ENCODE measurements at places on chromosomes 3 and 15.

GRCh38 chr3:50583897-50584296 lies 14.6 kb downstream of the HEMK1 start:
- DNase-seq = no peak

- no peak for DNase-seq
Observed at GRCh38 chr3:136802481-136802996, 16.4 kb upstream of the SLC35G2 start.

GRCh38 chr3:47909607-47910006 lies 106.6 kb downstream of the MAP4 start:
- no peak for DNase-seq

- DNase-seq = no peak
Observed at GRCh38 chr3:18648159-18648558, 223.0 kb upstream of the SATB1 start.

GRCh38 chr3:168080499-168081170 lies 15.1 kb downstream of the GOLIM4 start:
- DNase-seq = no peak

DNA sequence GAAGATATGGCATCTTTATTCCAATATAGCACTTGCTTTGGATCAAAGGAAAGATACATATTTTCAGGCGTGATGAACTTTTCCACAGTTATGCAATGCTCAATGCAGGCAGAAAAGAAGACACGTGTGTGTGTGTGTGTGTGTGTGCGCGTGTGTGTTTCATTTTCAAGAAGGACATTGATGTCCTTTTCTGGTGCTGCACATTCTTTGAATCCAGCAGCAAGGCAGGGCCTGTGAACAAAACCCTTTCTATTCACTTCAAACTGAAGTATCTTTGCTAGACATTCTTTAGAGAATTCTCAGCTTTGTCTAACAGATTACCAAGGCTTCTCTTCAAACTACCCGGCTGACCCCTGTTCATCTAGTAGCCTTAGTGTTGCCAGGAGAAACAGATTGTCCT lies 124.6 kb downstream of the CD47 start:
- no peak for DNase-seq

DNA sequence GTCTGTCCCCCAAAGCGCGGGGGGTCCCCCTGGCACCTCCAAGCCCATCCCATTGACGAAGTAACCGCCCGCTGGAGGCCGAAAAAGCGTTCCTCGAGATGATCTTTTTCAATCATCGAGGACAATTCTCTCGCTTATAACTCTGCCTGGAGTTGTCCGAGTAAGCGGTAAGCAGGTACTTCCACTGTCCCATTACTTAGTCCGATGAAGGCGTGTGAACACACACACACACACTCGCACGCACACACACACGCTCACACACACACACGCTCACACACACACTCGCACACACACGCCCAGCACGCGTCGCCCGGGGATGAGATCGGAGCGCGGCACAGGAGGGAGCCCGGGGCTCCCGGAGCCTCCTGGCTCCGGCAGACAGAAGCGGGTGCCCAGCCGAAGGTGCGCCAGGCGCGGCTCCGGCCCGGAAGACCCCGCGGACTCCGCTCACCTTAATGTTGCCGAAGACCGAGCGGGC lies 430 bp downstream of the SLCO2A1 start:
- no peak for DNase-seq

- DNase-seq = no peak
Observed at GRCh38 chr15:26212109-26212508, 349.0 kb upstream of the ATP10A start.

DNA sequence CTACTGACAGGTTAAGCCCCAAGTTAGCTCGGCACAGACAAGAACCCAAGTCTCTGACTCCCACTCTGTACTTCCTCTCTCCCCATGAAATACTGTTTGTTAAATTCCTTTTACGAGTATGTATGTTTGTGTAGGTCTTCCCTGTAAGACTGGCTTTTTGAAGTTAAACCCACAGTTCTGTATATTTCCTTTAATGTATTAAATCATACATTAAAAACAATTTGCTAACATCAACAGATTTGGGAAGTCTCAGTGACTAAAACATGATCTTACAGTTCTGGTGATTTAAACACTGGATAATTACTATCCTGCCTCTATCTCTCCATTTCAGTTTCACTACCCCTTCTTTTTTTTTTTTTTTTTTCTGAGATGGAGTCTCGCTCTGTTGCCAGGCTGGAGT lies 4.4 kb downstream of the CMTM6 start:
- no peak for DNase-seq

- no peak for DNase-seq
Observed at GRCh38 chr3:94453864-94454263, 391.0 kb downstream of the NSUN3 start.

- DNase-seq = peak; percentile 73
Observed at GRCh38 chr3:128845778-128846485, 33.5 kb upstream of the ACAD9 start.

DNA sequence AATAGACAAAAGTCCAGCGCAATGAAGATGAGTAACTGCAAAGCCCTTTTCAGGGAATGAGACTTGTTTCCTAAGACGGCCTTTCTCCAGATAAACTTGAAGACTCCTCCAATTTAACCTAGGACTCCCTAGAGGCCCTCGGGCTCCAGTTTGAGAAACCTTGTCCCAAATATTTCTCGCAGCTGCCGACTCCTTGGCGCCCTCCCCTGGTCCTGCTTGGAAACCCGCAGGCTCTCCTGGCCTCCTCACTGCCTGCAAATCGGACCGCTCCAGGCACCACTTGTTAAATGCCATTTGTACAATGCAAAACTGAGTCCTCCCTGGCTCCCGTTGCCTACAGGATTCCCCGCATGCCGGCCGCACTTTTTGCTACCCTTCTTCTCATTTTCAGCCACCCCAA lies 36.8 kb downstream of the MUC4 start:
- no peak for DNase-seq

DNA sequence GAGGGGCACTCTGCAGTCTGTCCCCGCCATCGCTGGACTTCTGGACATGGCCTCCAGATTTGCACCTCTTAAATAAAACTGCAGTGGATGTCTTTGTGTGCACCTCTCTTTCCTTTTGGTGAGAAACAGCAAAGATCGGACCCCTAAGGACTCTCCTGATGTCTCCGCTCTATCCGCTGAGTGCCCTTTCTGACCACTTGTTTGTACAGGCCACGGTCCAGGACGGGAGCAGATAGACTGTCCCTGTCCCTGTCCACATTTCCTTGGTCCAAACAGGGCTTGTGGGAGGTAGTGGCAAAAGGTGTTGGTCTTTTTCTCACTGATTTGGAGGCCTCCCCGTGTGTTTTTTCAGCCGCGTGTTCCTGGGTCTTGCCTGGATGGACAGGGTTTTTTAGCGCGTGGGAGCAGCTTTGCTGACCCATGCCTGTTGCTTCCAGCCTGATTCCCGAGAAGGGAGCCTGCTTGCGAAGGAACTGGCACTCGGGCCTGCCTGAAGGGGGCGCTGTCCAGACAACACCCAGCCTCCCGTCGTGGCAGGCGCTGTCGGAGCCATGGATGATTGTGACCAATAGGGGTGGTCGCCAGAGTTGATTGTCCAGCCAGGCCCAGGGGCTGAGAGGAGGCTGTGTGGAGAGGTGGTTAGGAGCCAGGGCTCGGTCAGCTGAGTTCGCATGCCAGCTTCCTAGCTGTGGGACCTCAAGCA lies 13.2 kb upstream of the STAB1 start:
- DNase-seq = no peak

DNA sequence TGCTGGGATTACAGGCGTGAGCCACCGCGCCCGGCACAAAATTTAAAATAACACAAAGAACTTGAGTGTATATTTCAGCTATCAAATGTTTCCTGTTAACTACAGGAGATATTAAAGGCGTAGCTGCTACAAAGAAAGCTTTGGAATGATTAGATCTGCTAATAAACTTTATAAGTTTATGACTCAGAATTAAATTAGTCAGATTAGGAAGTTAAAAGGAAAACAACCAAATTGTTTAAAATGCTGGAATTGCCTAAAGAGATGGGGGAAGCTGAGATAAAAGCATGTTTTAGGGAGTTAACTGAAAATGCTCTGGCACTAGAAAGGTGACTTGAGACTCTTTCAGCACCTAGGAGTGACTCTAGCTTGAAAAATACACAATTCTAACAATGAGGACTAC lies 58.9 kb downstream of the COL8A1 start:
- no peak for DNase-seq

DNA sequence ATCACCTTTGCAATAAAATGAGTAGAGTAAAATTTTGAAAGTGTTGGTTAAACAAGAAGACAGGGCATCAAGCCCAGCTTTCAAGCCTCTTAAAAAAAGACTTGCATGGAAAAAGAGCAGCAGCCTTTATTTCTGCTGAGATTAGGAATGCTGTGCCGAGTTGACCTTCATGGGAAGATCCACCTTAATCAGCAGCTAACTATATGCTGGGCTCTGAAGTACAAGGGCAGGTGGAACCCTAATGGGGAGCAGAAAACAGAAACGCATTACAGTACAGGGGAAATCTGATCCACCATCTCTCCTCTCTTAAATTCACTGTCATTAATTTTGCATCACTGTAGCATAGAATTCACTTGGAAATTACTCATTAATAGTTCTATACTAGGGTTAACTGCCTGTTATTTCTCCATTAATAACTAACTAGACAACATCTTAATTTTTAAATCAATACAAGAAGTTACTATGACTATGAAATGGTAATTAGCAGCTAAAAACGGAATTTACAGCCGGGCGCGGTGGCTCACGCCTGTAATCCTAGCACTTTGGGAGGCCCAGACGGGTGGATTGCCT lies 133.6 kb downstream of the GHSR start:
- DNase-seq = no peak

DNA sequence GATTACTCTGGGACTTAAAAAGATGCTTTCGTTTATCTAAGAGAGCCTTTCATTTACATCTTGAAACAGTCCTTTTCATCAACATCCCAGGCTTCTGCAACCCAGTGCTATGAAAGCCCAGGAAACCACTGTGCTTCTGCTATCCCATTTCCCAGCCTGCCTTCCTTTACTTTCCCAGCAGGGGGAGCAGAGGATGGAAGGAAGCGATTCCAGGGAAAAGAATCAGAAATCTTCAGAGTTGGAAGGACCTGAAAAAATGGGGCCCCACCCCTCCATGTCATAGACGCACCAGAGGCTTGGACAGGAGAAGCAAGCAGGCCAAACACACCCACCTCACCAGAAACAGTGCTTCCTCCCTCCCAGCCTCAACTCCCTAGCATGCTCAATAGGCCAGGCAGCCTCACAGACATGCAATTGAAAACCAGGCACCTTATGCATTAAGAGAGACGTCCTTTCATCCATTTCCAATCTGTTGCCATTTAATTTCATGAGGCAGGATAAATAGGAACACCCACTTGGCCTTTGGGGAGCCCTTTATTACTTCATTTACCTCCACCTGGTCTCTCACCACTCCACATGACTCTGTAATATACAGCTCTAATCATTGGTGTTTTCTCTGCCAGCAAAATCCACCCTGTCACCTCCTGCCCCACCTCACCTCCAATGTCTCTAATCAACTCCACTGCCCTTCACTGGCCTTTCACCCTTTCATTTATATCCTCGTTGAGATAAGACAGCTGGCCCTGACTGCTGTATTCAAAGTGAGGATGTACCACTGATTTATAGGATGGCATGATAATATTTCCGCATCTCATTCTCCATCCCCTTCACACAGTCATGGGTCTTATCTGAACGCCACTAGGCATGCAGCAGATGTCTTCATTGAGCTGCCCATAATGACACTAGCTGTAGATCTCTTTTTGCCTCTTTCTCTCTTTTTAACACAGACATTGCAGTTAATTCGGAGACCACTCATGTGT lies 583.9 kb downstream of the NTRK3 start:
- DNase-seq = no peak

- DNase-seq = no peak
Observed at GRCh38 chr3:162992741-162993140, 1496.1 kb downstream of the OTOL1 start.

- no peak for DNase-seq
Observed at GRCh38 chr3:134641671-134642300, 9.0 kb downstream of the KY start.

GRCh38 chr3:20246662-20247061 lies 60.7 kb upstream of the SGO1 start:
- DNase-seq = no peak

DNA sequence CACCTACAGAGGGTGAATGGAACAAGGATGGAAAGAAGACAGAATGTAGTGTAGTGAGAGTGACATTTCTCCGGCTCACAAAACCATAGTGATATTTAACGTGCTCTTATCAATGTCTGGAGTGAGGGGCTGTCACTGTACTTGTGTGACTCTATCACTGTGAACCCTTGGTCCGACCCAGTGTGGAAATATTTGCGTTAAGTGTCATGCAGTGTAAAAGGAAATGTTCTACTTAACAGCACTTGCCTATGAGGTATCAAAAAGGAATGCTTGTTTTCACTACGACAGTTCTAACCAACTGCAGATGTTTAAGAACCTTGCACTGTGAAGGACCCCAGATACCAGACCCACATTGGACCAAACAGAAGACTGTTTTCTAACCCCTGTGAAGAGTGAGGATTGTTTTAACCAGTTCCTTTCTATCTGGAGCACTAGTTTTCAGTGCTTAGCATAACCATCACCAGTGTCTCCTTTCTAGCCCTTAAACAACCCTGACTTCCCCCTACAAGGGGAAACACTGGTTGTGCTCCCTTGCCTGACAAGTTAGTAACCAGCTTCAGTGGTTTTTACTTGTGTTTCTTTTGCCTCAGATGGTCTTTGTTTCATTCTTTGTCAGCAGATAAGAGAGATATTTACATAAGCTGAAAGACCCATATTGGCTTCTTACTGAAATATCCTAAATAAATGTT lies 144.7 kb upstream of the ABHD17C start:
- no peak for DNase-seq

- DNase-seq = no peak
Observed at GRCh38 chr3:74067296-74067695, 442.6 kb upstream of the PDZRN3 start.

- DNase-seq = no peak
Observed at GRCh38 chr15:52765785-52766184, 24.4 kb downstream of the ONECUT1 start.

DNA sequence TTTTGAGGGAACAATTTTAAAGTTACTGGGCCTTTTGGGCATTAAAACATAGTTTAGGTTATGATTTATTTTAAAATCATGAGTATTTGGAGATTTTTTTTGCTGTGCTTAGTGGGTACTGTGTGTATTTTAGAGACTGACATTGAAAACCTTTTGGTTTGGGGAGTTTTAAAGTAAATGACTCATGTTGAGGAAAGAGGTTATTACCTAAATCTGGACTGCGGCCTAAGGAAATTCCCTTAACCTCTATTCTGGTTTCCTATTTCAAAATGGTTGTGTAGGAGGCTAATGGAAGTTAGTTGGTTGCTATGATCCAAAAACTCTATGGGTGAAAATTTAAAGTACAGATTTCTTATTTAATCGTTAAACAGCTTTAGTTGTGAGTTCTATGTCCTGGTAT lies 57.3 kb upstream of the DPH6 start:
- DNase-seq = no peak

DNA sequence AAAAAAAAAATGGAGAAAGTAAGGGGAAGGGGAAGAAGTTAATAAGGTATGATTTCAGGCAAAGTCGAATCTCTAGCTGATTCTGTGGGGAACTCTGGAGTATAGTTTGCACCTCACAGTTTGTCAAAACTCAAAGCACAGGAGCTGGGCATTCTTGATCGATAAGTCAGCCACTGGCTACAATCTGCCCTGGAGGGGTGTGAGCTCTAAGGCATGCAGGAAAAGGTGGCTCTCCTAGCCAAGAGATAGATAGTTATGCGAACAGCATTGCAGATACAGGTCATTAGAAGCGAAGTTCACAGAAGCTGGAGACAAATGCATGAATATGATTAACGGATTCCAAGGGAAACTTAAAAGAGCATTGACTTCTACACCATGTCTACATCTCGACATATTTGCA lies 952.6 kb downstream of the AGBL1 start:
- no peak for DNase-seq

All from CD4-positive, alpha-beta T cell treated with Interleukin-6 at 100 ng/mL for 8 hours (primary cell).